Central memory CD4-positive, alpha-beta T cell (primary cell): ENCODE measurements at places on chromosomes 16 and 17.

DNA sequence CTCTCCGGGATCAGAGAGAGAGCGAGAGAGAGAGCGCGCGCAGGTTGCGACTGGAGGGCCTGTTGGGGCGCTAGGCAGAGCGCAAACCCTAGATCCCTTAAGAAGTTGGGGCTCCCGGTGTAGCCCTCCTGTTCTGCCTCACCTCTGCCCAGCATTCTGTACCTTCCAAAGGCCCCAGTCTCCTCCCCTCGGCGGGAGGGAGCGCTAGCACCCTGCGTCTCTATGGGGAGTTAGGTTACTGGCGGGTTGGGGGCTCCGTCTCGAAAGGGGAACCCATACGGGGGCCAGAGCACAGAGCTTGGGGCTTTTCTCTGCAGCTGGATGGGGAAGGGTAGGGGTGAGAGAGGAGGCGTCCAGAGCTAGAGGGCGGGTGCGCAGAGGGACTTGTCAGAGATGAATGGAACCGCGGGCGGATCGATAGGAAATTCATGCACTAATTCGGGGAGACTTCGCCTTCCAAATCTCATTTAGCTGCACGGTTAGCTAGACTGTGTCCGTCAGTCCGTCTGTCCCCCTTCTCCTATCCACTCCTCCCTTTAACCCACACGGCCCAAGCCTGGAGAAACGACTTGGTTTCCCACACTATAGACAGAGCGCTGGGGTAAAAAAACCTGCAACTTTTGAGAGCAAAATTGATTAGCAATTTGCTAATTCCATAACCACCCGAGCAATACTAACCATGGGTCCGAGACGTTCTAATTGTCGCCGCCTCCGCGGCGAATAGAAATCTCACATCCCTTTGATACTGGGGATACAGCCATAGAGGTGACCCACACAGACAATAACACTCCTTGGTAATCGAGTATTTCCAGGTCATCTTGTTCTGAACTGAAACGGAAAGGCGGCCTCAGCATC is 693 bp upstream of the HOXB4 start:
- DNase-seq: no peak

DNA sequence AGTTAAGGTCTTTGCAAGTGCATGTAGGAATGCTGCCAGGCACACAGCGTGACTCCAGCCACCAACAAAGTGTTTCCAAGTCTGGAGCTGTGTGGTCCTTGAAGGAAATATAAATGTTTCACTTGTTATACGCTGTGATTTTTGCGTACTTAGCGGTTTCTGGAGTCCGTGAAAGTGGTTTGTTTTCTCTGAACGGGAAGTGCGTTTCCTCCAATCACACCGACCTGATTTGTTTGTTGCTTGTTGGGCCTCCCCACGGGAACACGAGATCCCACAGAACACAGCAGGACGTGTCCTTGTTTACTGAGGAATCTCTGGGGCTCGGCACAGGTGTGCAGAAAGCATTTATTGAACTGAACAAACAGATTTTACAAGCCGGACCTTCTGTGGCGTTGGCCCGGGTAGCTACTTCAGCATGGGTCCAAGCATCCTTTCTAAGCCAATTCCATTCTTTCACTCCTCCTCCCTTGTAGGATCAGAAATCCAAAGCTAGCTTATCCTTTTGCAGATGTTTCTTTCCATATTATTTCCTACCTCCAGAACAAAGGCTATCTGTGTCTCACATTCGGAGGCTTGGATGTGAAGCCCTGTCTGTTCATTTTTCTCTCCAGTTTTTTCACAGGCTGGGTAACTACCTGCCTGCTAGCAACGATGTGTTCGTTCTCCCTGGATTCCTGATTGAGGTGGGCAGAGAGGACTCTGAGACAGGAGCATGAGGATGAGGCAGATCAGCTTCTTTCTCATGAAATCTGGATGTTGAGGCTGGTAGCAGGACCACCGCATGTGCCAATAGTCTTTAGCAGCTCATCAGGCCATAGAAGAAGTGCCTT is 44.6 kb downstream of the ABAT start:
- no peak for DNase-seq

DNA sequence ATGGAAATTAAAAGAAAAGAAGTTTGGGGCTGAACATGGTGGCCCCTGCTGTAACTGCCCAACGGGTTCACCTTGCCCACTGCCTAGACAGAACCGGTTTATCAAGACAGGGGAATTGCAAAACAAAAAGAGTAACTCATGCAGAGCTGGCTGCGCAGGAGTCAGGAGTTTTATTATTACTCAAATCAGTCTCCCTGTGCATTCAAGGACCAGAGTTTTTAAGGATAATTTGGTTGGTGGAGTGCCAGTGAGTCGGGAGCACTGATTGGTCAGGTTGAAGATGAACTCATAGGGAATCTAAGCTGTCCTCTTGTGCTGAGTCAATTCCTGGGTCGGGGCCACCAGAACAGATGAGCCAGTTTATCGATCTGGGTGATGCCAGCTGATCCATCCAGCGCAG is 4.4 kb upstream of the SCPEP1 start:
- no peak for DNase-seq

- DNase-seq: no peak
These were observed 77.7 kb downstream of the GAS7 start for GRCh38 chr17:10120749-10121148.

- no peak for DNase-seq
These were observed 30.7 kb downstream of the PIEZO1 start for GRCh38 chr16:88754109-88754911.

DNA sequence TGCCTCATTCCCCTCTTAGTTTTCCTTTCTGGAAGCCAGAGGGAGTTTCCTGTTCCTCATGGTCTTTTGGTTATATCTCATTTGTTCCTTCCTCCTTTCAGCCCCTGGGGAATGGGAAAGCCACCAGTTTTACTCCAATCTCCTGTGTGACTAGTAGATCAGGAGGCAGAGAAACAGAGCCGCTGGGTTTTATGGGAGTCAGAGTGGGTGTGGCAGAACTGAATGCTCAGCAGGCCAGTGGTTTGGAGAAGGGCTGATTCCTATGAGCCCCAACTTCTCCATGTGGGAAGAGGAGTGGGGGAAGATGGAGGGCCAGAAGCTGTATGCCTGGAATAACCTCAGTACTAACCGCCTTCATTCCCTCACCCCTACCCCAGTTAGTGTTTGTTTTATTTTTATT is 4.1 kb downstream of the DNAH2 start:
- DNase-seq: no peak

DNA sequence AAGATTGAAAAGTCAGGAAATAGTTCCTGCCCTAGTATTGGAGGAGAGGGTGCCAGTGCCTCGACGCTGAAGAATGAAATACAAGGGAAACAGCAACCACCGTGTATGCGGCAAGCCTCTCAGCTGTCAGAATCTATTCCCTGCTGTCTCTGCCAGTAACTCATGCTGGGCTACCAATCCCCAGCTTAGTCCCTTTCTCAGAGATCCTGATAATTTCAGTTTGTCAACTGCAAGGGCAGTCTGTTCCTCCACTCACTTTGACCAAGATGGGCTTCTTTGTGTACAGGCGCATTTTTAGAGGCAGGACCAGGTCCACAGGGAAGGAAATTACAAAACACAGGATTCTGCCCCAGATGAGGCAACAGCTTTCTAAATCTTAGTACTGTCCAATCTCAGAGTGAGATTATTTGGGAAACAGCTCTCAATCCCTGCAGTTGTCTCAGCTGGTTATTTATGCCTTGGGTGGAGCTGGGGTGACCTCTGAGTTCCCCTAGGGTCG is 1.3 kb downstream of the NQO1 start:
- DNase-seq: no peak

DNA sequence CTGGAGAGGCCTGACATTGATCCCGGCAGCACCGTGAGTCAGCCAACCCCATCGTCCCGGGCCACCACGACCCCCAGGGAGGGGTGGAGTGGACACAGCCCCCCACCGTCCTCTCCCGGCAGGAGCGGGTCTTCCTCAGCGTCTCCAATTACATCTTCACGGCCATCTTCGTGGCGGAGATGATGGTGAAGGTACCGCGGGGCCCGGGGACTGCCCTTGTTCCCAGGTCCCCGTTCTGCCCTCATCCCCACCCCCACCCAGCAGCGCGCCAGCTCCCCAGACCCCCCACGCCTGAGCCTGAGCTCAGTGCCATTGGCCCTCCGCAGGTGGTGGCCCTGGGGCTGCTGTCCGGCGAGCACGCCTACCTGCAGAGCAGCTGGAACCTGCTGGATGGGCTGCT is 14.6 kb downstream of the TPSG1 start:
- DNase-seq: no peak

GRCh38 chr16:77885571-77886295 is 97.4 kb downstream of the VAT1L start:
- no peak for DNase-seq

- no peak for DNase-seq
These were observed 580.2 kb downstream of the KCNJ18 start for GRCh38 chr17:22272363-22273146.

GRCh38 chr17:76250141-76250540 is 9.8 kb upstream of the RNF157 start:
- no peak for DNase-seq

- DNase-seq: no peak
These were observed 8.1 kb upstream of the PSMC5 start for GRCh38 chr17:63819131-63819530.

DNA sequence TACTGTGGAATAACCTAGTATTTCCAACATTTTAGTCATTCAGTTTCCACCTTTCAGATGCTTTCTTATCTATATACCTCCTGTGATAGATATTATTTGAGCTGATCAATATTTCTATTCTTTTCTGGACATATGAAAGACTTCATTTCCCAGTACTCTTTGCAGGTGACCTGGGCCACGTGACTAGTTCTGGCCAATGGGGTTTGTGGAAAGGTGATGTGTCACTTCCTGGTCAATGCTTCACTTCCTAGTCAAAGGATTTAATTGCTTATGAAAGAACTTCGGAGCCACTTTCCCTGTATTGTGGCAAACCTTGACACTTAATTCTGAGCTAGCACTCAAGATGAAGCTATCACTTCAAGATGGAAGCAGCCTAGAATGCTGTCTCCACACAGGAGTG is 248.9 kb upstream of the FOXF1 start:
- no peak for DNase-seq

DNA sequence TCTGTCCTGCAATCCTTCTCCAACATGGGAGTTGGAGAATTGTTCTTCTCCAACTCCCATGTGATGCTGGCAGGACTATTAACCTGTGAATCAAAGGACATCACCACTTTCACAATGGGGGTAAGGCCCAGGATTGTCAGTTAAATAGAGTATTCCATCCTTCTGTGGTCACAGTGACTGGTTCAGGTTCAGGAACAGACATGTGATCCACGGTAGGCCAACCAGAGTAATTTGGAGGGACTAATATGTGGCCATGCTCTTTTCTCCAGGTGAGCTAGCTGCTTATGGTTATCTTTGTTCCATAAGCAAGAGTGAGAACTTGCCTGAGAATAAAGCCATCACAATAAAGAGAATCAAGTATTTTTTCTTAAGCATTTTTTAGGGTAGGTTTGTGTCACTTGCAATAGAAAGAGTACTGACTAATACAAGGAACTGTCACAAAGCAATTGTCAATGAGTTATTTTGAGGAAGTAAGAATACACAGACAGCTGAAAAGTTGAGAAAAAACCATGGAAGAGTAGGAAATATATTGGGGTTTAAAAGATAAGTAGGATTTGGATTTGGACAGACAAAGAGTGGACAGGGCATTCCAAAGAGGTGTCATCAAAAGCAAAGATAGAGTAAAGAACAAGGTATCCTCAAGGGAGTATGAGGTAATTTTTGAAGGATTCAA is 63.4 kb downstream of the BRIP1 start:
- DNase-seq: no peak

DNA sequence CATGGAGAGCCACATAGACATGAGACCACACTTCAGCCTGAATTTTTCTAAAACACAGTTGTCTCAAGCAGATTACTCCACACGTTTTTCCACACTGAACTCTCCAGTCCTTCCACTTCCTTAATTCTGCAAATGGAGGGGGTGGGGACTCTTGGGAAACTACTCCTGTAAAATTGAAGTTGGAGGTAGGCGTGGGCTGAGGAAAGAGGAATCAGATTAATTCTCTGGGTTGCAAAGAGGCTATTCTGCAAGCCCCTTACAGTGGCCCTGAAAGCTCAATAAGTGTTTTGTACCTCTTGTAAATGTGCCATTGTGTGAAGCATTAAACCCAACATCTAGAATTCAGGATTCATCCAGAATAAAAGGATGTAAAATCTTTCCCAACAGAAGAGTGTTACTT is 9.6 kb downstream of the MARVELD3 start:
- DNase-seq: no peak

- no peak for DNase-seq
These were observed 43.1 kb upstream of the HAPSTR1 start for GRCh38 chr16:9048302-9048700.

DNA sequence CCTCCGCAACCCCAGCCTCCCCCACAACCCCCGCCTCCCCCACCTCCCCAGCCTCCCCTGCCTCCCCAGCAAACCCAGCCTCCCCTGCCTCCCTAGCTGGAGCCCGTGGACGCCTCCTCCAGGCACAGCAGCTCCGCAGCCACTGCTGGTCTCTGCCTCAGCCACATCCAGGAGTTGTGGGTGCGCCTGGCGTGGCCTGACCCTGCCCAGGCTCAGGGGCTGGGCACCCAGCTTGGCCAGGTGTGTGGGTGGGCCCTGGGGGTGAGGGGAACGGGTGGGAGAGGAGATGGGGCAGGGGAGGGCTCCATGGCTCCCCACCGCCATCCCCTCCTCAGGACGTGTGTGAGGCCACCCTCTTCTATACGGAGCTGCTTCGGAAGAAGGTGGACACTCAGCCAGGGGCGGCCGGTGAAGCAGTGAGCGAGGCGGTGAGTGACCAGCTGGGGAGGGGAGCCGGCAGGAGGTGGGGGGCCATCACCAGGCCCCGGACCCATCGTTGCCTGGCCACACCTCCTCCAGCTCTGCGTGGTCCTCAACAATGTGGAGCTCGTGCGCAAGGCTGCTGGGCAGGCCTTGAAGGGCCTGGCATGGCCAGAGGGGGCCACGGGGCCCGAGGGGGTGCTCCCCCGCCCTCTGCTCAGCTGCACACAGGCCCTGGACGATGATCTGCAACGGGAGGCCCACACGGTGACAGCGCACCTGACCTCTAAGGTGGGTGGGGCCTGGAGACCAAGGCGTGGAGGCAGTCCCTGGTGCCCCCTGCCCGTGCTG is 5.8 kb downstream of the TSR3 start:
- no peak for DNase-seq

GRCh38 chr16:11291091-11291703 is 10.1 kb upstream of the PRM1 start:
- no peak for DNase-seq

DNA sequence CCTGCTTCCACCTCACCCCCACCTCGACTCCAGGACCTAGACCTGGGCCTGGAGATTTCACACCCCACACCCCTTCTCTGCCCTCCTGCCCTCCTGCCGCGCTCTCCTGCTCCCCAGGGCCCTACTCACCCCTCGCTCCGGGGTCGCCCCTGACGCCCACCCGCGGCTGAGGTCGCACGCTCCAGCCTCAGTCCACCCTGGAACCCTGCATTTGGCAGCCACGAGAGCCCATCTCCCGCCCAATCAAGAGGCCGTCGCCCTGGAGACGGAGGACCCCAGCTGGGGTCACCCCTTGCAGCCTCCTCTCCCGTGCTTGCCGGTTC is 16.1 kb downstream of the TLE7 start:
- DNase-seq: no peak
